ENCODE measurements at places on chromosomes 16 and 17. TPM values are rescaled to one million over a fixed set of nuclear protein-coding genes. Genes with fewer than 3 reads are reported as not detected.

DNA sequence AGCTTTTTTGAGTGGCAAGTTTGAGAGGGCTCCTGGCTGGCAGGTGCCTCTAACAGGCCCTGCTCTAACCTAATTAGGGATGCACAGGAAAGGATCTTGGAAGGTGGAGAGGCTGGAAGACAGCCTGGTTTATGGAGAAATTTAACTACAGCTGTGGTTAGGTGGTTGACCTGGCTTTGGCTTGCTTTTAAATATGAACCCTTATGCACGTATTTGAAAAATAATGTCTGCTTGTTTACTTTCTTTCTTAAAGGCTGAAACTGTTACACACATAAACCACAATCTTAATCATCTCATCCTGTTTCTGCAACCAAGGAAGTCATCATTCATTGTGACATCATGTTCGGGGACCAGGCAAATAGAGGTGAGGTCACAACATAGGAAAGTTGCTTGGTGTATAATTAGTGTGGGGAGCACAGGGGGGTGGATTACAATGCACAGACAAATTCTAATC, 23.1 kb upstream of the DHRS13 start:
- no peak overlapping the region for H3K4me3 ChIP-seq
- no peak for DNase-seq
- H3K27me3 ChIP-seq, result no peaks in the 10 kb centered on the region
- peaks cover 45% of the 10 kb centered on the region for H3K36me3 ChIP-seq

DNA sequence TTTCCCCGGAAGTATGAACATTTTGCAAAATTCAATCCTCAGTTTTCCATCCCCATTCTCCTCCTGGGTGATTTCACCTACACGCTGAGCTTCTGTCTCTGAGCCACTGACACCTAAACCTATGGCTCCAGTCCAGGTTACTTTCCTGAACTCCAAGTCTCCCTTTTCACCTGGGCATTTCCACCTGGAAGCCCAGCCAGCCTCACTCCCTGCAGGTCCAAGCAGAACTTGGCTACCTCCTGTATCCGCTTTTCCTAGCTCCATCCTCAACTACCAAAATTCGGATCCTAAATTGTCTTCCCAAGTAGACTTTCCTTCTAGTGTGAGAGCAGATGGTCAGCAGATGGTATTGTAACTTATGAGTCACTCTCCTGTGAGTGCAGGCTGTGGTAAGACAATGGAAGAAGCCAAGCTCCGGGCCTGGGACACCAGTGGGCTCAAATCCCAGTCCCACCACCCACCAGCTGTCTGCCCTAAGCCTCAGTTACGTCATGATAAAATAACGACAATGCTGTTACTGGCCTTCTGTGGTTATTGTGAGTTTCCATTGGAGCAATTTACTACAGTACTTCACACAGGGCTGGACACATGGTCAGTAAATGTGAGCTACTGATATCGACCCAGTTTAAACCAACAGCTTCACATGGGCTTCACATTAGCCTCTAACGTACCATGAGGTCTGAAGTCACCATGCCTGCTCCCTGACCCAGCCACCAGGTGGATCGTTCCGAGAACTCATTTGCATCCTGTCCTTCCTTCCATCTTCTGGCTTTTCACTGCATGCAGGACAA, 33.3 kb downstream of the PECAM1 start:
- H3K27ac ChIP-seq, result no peak overlapping the region
- H3K36me3 ChIP-seq, result no peaks in the 10 kb centered on the region
- DNase-seq, result no peak
- H3K4me1 ChIP-seq, result no peaks in the 10 kb centered on the region
- H3K4me3 ChIP-seq, result no peak overlapping the region

Gene MYADML2
- not detected for polyA plus RNA-seq

DNA sequence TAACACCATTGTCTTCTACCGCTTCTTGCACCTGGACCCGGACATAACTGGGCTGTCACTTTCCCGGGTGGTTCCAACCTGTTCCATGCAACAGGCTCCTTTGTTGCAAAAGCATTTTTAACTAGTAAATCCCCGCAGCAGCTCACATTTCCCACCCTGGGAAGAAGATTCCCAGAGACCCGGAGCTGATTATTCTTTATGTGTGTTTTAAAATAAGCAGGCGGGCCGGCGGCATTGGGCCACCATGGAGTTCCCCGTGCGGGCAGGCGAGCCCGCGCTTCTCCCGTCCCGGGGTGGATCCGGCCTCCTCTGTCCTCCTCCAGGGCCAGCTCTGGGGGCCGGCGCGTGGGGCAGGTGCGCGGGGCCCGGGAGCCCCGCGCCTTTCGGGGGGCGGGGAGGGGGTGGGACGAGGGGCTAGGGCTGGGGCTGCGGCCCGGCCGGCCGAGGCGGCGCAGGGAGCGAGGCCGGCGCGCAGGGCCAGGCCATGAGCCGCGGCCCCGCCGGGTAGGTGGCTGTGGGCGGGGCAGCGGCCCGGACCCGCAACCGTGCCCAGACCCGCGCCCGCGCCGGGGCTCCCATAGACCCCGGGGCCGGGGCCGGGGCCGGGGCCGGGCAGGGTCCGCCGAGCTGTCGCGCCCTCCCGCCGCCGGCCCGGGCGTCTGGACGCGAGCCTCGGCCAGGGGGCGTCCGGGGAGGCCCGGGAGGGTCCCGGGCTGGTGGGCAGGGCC, 1.7 kb downstream of the CRAMP1 start:
- peak overlapping the region; percentile 81 for H3K27ac ChIP-seq
- H3K4me3 ChIP-seq, result peak overlapping the region; percentile 89
- no peaks in the 10 kb centered on the region for H3K27me3 ChIP-seq
- no peak for DNase-seq

Gene KRTAP4-5
- not detected for polyA plus RNA-seq

Gene SPATA32
- polyA plus RNA-seq, result not detected

Gene PCGF2
- polyA plus RNA-seq, result 3.3 TPM

- no peak for DNase-seq
- H3K27me3 ChIP-seq, result no peaks in the 10 kb centered on the region
- H3K4me3 ChIP-seq, result no peak overlapping the region
Measured at GRCh38 chr17:52789829-52790228, 631.3 kb upstream of the CA10 start.

DNA sequence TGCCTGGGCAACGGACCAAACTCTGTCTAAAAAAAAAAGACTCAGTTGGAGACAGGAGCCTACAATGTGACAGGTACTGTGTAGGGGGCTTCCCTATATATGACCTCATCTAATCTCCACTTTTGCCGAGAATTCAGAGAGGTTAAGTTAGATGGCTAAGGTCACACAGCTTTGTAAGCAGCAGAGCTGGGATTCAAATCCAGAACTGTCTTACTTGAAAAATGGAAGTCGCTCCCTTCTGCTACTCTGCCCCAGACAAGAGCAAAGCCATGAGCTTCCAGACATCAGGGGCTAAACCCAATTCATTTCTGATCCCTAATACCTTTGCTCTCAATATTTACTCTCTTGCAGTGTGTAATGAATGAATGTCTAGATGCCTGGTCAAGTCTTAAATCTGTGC, 41.5 kb upstream of the ABCC12 start:
- no peak overlapping the region for H3K4me3 ChIP-seq
- H3K4me1 ChIP-seq, result peaks cover 20% of the 10 kb centered on the region
- H3K27ac ChIP-seq, result no peak overlapping the region

Gene KRTAP4-8
- not detected for polyA plus RNA-seq

- H3K27ac ChIP-seq, result no peak overlapping the region
- no peak overlapping the region for H3K4me3 ChIP-seq
- H3K4me1 ChIP-seq, result peaks cover 11% of the 10 kb centered on the region
- H3K27me3 ChIP-seq, result peaks cover 53% of the 10 kb centered on the region
- DNase-seq, result no peak
Measured at GRCh38 chr17:40448213-40448638, 5.0 kb downstream of the IGFBP4 start.

DNA sequence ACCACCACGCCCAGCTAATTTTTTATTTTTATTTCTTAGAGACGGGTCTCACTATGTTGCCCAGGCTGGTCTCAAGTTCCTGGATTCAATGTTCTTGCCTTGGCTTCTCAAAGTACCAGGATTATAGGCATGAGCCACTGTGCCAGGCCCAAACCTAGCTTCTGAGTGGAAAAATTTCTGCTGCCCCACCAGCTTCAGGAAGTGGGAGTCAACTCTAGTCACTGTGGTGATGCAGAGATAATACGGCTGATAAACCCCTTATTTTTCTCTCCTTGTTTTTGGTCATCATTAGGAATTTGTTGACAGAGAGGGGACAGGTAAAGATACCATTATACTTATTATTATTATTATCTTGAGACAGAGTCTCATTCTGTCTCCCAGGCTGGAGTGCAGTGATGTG, 27.8 kb upstream of the PHOSPHO1 start:
- DNase-seq, result no peak
- H3K4me3 ChIP-seq, result no peak overlapping the region
- H3K27ac ChIP-seq, result no peak overlapping the region

DNA sequence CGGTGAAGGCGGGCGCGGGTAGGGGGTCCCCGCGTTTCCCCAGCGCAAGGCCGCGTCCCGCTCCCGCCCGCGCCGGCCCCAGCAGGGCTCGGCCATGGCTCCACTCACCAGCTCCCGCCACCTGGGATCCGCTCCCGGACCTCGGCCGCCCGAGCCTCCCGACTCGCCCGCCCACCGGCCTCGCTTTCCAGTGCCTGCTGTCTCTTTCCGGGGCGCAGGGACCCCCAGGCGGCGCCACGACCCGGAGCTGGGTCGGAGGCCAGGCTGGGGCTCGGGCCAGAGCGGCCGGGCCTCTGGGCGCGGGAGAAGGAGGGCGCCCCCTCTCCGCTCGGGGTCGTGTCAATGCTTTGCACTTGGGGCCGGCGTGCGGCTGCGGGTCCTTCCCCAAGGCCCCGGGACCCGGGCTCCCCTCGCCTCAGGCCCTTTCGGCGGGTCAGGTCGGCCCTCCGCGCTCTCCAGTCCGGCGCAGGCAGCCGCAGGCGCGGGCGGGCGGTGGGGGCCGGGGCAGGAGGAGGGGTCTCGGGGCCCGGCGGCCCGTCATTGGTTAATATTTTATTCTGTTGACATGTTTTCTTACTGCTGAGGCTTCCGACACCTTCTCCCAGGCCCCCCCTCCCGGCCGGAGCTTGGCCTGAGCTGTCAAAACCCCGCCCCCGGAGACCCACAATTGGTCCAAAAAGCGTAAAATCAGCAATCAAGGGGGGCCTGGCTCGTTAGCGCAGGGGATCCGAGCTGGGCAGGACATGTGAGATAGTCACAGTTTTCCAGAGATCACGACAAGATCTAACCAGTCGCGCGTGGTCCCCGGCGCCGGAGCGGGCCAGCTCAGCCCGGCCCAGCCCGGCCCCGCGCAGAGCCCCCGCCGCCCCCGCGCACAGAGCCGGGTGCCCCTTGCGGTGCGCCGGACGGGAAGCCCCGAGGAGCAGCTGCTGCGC, at the start of gene TBX2:
Gene TBX2, plus strand, starts transcription at position 713 of the 935 bp plus-strand sequence. CDS start 334 bp downstream, outside the sequence.
- peaks cover 95% of the 10 kb centered on the region for H3K27me3 ChIP-seq
- no peaks in the 10 kb centered on the region for H3K36me3 ChIP-seq
- H3K27ac ChIP-seq, result no peak within 1 kb of the TSS
- H3K4me1 ChIP-seq, result peaks cover 11% of the 10 kb centered on the region

GRCh38 chr16:30976486-30976885, 8.5 kb upstream of the HSD3B7 start:
- no peak overlapping the region for H3K4me3 ChIP-seq
- no peak overlapping the region for H3K27ac ChIP-seq
- H3K4me1 ChIP-seq, result no peaks in the 10 kb centered on the region
- H3K36me3 ChIP-seq, result peaks cover 32% of the 10 kb centered on the region

Gene EFCAB5
- 0.08 TPM for polyA plus RNA-seq

Gene TPSG1
- polyA plus RNA-seq, result not detected

Gene TTLL6
- polyA plus RNA-seq, result not detected

Gene CHD9NB
- polyA plus RNA-seq, result 0.89 TPM

DNA sequence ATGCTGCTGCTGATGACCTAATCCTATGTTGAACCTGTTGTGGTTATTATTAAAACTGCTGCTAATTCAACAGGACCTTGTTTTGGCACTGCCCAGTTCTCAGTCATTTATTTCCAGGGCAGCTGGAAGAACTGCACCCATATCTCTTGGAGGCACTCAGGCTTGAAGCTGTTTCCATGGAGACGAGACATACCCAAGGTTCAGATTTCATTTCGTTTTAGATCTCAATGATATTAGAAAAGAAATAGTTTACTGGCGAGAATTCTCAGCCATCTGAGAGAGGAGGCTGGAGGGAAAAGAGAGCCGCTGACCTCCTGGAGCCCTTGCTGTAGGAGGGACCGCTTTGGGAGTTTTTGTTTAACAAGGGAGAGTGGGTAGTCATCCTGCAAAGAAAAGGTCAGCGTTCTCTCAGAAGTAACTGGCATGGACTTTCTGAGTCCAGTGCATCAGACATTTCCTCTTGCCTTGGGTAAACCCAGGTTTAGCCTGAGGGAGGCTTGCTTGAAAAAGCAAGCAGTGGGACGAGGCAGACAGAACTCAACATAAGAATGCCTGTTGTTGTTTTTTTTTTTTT, 75.4 kb downstream of the YPEL2 start:
- no peaks in the 10 kb centered on the region for H3K36me3 ChIP-seq
- H3K4me1 ChIP-seq, result no peaks in the 10 kb centered on the region
- no peak for DNase-seq

Gene TMEM235
- polyA plus RNA-seq, result not detected

Gene TPSAB1
- not detected for polyA plus RNA-seq

Gene RASL10B
- polyA plus RNA-seq, result 0.30 TPM

GRCh38 chr17:3667366-3668278, 756 bp downstream of the TAX1BP3 start:
- peak overlapping the region; percentile 96 for H3K4me3 ChIP-seq
- H3K36me3 ChIP-seq, result peaks cover 21% of the 10 kb centered on the region
- peak overlapping the region; percentile 88 for H3K27ac ChIP-seq
- no peaks in the 10 kb centered on the region for H3K27me3 ChIP-seq

DNA sequence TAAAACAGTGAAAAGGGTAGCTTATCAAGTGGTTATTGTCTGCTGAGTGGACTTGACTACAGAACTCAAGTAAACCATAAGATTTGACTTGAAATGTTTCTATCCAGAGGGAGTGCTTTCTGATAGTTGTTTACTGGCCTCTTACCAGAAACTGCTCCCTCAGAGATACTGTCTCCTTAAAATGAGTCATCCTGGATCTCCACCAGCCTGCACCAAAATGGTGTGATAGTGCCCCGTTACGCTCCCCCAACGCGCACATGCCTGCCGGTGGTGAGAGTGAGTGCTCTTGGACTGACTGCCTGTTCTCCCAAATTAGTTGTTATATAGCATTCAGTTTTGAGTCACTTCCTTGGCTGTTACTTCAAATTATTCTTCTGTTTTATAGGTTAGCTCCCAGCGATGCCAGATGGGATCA, 22.9 kb downstream of the PRCD start:
- peaks cover 52% of the 10 kb centered on the region for H3K4me1 ChIP-seq
- H3K36me3 ChIP-seq, result peaks cover 12% of the 10 kb centered on the region
- H3K27me3 ChIP-seq, result no peaks in the 10 kb centered on the region
- DNase-seq, result no peak
- H3K27ac ChIP-seq, result peak overlapping the region; percentile 100

DNA sequence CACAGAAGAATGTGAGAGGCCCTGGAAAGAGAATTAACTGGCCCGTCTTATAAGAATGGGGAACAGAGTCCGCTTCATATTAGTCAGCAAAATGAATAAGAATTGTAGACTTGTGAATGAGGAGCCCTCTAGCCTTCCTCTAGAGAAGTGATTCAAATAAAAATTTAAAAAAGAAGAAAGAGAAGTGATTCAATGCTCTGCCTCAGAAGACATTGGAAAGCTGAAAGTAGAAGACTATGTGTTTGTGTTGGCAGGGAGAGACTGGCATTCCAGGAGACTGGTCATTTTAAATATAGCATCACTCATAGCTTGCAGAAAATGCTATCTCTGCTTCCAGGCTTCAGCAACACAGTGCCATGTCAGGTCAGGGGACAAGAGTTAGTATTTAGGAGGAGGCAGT, 190.6 kb upstream of the HS3ST3A1 start:
- H3K27me3 ChIP-seq, result no peaks in the 10 kb centered on the region
- DNase-seq, result no peak
- H3K4me1 ChIP-seq, result no peaks in the 10 kb centered on the region
- H3K4me3 ChIP-seq, result no peak overlapping the region

- peak overlapping the region; percentile 99 for H3K4me3 ChIP-seq
- DNase-seq, result no peak
- no peaks in the 10 kb centered on the region for H3K27me3 ChIP-seq
- H3K27ac ChIP-seq, result peak overlapping the region; percentile 34
Measured at GRCh38 chr16:69133373-69133954, 1.0 kb downstream of the UTP4 start.
